ENCODE measurements at places on chromosomes 7 and 10.

GRCh38 chr7:266851-267840 is 22.8 kb upstream of the FOXL3 start:
- DNase-seq: no peak

- DNase-seq: no peak
Observed at GRCh38 chr7:50761713-50762112, 21.0 kb downstream of the GRB10 start.

DNA sequence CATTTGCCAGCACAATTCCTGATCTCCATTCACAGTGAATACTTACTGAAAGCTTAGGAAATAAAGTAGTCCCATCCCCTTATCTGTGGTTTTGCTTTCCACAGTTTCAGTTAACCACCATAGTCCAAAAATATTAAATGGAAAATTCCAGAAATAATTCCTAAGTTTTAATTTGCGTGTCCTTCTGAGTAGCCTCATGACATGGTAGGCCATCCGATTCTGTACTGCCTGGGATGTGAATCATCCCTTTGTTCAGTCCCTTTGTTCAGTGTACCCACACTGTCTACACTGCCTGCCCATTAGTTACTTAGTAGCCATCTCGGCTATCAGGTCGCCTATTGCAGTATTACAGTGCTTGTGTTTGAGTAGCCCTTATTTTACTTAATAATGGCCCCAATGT is 14.2 kb downstream of the RAB11FIP2 start:
- no peak for DNase-seq

GRCh38 chr7:111004310-111004901 is 86.5 kb upstream of the LRRN3 start:
- no peak for DNase-seq

GRCh38 chr10:21514818-21515351 is 10.6 kb downstream of the SKIDA1 start:
- DNase-seq: no peak

DNA sequence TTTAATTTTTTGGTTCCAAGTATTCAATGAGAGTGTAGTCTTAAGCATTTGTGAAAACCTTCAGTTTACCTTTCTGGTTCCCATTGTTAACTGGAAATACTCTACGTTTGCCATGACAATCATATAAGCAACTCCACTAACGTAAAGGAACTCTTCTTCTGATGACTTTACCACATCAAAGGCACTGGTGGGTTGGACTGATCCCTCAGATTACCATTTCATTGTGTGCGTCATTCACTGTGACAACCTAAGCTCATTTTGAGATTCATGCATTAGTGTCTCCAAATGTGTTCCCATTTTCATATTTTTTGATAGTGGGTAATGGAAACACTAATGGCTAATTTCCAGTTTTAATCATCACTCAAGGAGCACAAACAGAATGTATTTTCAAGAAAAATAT is 119.9 kb upstream of the COL1A2 start:
- no peak for DNase-seq

GRCh38 chr7:155495440-155496248 is 37.7 kb downstream of the EN2 start:
- DNase-seq: no peak

All from activated T-helper 1 cell treated with anti-CD3 and anti-CD28 coated beads, Interleukin-2, amount 50 U/mL, for 16 hours (primary cell).